Ovary (tissue), 10 donors: ENCODE measurements at places on chromosomes 12 and 14.
A peak's percentile ranks its signal among the peaks of the same experiment; 100 is the strongest.

DNA sequence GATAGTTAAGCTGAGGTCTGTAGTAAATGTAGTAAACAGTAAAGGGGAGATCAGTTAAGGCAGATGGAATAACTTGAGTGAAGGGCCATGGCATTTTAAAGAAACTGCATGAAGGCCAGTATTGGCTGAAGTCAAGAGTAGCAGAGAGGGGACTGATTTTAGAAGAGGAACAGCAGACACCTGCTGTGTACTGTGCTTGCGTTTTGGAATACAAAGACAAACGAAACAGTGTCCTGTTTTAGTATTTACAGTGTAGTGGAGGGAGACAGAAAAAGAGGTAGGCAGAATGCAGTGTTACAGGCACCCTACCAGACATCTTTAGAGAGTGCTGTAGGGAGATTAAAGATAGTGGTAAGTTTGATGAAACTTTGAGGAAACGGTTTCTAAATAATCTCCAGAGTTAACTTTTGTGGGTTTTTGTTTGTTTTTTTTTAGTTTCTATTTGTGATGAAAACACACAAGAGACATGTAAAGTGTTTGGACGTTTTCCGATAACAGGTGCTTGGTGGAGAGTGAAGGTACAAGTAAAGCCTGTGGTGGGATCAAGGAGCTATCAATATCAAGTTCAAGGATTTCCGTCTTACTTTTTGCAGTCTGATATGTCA, 2.1 kb downstream of the HELB start:
- no peak for DNase-seq

GRCh38 chr12:46174061-46174662, 94.7 kb downstream of the SLC38A1 start:
- DNase-seq = no peak

- peak; percentile 72 for DNase-seq
These were observed 14.3 kb upstream of the ZFP36L1 start for GRCh38 chr14:68807148-68807600.

DNA sequence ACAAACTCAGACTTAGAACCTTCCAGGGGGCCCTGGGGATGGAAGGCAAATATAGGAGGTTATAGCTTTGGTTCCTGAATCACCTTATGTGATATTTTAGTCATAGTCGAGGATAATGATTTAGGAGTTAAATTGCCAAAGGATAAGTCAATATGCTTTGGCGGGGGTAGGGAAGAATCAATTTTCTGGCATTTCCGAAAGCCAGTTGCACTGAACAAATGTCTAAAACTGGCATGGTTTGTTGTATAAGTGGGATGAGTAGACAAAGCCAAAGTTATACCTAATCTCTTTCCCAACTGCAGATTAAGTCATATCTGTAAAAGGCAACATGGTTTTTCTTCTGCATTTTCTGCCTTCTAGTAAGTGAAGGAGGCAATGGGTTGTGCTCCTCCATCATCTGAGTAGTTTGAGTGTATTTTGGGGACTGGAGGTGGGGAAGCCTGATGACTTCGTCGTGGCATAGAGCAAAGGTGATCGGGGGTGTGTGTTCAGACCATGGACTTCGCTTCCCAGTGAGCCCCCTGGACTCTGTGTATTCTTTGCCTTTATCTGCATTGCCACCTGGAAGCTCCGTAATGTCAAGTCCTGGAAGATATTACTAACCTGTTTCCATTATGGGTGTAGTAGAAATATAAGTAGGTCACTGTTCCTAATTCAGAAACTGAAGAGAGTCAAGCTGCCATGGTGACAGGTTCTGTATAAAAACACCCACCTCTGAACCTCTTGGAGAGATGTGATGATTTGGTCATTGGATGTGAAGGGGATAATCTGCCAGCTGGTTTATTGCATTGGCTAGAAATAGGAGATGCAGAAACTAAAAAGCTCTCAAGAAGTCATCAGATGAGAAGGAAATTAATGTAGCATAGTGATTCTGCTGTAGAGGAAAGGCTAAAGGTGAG, 24.5 kb downstream of the PPFIBP1 start:
- no peak for DNase-seq

DNA sequence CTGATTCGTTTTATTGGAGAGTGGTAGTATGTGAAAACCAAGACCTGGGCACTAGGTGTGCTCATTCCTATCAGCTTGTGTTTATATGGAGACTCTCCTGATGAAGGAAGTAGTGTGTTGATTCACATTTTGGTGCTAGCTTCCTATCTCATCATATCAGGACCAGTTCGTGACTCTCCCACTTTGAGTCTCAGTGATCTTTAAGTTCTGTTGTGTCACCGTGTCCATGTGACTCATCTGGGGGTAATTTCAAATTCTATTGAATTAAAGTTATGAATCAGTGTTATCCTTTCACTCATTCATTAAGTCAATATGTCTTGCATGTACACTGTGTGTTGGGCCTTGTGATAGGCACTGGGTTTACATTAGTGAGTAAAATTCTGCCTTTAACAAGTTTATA, 180.2 kb downstream of the CACNA1C start:
- no peak for DNase-seq

GRCh38 chr14:100589071-100589759, 2.0 kb upstream of the BEGAIN start:
- DNase-seq = peak; percentile 2

GRCh38 chr12:66312189-66312588, 9.9 kb downstream of the HELB start:
- DNase-seq = no peak

DNA sequence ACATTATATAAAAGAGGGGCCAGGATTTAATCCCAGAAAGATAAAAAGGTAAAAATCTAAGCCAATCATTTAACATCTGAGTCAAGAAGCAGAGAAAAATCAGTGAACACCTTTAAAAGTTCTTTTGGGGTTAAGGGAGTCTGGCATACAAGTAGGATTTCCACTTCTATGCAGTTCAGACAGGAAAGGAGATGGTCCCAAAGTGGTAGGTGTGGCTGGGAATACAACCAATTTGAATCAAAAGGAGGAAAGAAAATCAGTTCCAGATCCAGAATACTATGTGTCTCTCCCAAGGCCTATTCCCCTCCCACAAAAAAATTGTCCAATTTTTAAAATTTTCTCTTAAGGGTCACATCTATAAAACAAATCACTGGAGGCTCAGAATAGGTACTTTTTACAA, 167.4 kb downstream of the PHLDA1 start:
- DNase-seq = no peak

GRCh38 chr14:99554184-99554583, 49.8 kb downstream of the CCDC85C start:
- DNase-seq = no peak

DNA sequence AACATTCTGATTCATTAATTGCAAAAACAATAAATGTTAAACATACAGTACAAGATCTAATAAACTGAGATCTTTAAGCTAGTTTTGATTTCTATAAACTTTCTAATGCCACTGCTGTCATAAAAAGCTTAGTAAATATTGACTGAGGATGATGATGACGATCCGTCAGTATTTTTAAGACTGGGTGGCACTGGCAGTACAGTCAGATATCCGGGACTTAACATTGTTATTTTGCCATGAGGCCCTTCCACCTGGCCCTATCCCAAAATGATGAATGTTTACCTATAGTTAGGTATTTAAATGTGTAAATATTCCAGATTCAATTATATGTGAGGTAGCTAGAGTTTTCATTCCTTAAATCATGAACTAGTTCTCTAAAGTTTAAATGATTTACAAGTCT, 158.5 kb downstream of the FOXA1 start:
- DNase-seq = no peak

- DNase-seq = no peak
These were observed 169.1 kb downstream of the SLC5A8 start for GRCh38 chr12:101040936-101041335.

DNA sequence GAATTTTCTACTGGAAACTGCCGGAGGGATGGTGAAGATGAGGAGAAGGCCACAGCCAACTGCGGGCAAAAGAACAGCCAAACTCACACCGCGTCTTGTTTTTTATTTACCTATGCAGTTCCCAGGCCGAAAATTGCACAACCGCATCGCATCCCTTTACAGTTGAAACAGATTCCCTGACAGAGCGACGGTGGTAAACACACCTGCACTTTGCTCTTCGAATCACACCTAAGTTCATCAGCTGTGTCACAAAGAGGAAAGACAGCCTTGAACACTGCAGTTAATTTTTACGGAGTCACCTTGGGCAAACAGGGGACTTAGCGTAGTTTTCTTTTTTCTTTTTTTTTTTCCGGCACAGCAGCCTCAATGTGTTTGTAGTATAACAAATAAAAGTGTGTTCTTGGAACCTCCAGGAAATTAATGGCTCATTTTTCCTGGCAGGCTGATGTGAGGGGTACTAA, 272.0 kb upstream of the DIO3 start:
- no peak for DNase-seq

DNA sequence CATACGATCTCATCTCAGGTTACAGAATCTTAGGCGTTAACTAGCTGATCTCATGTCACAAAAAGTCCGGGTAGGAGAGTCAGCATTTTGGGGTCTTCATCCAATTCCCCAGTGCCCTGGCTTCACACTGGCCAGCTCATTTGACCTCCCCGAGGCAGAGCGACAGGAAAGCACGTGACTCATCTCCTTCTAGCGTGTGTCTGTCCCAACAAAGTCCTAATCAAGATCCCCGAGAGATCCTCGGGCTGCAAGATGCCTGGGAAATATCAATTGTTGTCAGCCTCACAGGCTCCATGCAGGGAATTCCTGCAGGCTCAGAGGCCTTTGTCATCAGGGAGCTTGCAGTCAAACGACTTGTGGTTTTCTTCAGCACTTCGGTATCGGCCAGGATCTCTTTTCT, 57.5 kb downstream of the ZNF664 start:
- no peak for DNase-seq

- DNase-seq = no peak
These were observed 78.0 kb downstream of the ATF7IP start for GRCh38 chr12:14443531-14443930.

GRCh38 chr12:119692997-119693396, 25.1 kb downstream of the PRKAB1 start:
- DNase-seq = no peak

DNA sequence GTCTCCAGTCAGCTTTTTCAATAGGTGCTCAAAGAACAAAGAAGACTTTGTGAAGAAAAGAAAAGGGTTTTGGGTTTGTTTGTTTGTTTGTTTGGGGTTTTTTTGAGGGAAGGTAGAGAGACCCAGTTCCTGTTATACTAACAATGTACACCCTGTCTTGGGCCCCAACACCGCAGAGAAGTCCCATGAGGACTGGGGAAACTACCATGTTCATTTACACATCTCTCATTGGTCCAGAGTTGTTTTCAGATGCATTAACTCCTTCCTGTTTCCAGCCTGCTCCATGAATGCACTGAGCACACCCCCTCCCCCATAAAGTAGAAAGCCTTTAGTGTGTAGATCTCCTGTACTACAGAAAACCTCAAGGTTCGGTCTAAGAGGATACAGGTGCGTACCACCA, 51.1 kb upstream of the SLC8A3 start:
- no peak for DNase-seq

- no peak for DNase-seq
These were observed 181.2 kb upstream of the NRXN3 start for GRCh38 chr14:77988970-77989369.

DNA sequence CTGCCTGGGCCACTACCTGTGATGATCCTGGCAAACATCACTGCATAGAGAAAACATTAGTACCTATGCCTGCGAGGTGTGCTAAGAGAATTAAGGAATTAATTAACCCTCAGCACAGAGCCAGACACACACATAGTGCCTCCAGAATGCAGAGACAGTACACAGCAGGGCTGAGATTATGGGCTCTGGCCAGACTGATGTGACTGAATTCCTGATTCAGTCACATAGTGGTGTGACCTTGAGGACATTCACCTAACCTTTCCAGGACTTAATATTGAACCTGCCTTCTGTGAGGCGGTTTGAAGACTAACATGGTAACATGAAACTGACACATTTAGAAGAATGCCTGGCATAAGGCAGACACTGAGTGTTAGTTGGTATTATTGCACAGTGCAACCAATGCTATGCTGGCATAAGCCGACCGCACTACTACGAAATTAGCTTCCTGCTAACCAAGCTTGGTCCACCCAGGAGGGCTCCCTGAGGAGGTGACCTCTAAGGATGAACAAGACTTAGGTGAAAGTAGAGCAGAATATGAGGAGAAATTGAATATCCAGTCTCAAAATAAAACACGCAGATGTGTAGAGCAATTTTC, 32.0 kb upstream of the SELPLG start:
- no peak for DNase-seq

- no peak for DNase-seq
These were observed 13.1 kb downstream of the BATF start for GRCh38 chr14:75535164-75535898.

DNA sequence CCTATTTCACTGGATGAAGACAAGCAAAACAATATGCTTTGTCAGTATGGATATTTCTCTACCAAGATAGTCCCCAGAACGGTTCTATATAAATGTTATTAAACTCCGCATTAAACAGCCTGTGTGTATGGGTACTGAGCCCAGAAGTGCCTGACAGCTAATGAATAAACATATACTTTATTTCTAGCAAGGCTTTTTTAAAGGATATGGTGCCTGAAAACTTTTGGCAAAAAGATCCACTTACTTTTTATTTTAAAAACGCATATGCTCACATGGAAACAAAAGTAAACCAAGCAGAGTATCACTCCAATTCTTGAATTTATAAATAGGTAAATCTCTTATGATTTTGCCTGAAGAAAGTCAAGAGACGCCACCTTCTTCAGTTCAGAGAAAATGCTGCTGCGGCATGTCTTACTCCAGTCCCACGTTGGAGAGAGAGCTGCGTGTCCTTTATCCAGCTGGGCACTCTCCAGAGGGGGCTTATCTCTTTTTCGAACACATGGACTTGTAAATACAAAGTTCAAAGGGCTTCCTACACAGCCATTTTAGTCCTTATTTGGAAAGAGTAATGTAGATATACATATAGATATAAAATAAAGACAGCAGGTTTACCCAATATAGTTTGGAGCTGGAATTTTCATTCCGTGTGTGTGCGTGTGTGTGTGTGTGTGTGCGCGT, 264.2 kb downstream of the ADAMTS20 start:
- no peak for DNase-seq

DNA sequence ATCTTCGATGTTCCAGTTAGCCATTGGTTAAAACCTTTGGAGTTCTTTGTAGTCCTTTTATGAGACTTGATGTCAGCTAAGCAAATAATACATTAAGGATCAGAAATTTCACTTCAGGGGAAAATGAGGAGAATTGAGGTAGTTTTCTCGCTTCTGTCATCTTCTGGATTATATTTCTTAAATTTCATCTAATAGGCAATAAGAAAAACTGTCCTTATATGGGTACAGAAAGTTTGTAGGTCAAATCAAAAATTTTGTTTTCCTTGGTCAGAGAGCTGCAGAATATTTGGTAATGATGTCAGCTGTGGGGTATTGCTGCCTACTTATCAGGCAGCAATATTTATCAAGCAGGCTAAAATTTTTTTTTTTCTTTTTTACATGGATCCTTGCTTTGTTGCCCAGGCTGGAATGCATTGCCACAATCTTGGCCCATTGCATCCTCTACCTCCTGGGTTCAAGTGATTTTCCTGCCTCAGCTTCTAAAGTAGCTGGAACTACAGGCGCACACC, 37.1 kb downstream of the RIMKLB start:
- DNase-seq = no peak

DNA sequence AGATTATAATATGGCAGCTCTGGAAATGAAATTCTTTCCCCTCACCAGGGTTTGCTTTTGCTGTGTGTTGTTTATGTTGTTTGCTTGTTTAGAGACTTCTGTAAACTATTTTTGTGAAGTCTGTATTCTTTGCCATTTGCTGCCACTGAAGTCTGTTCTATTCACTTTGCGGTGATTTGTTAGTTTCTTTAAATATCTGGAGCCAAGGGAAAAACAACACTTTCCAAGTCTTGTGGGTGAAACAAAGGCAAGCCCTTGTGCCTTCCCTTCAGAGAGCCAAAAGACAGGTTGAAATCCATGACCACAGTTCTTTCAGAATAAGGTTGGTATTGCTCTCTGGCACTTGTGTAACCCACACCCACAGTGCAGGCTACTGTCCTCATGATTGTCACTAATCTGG, 59.5 kb upstream of the RNU6-7 start:
- DNase-seq = no peak
